ENCODE measurements at places on chromosomes 12 and 14. TPM values are rescaled to one million over a fixed set of nuclear protein-coding genes. Genes with fewer than 3 reads are reported as not detected.

DNA sequence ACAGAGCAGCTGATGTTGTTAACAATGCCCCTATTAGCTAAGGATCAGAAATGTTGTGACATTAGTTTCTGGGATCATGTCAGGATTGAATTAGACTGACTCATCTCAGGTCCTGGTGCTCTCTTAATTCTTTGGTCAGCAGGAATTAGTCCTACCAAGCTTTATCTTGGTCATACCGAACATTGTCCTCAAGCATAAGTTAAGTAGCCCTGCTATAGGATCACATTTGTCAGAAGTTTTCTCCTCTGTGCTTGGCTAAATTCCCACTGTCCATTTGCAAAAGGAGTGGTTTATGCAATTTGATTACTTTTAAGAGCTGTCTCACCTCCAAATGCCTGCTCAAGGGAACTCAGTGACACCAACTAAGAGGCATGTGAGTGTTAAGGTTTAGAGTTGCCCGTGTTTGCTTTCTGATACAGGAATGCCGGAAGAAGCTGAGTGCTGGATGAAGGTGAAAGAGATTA, 48.4 kb upstream of the IFNG-AS1 start:
- DNase-seq = no peak

DNA sequence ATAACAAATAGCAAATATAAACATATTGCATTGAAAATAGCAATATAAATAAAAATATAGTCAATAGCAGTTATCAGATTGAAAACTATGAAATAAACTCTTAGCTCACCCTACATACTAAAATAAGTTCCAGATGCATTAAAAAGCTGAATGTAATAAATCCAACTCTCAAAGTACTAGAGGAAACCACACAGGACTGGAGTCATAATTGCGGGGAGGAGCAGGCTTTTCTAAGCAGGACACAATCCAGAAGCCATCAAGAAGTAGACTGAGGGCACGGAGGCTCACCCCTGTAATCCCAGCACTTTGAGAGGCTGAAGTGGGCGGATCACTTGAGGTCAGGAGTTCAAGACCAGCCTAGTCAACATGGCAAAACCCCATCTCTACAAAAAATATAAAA, 22.2 kb downstream of the GSC start:
- DNase-seq = no peak

DNA sequence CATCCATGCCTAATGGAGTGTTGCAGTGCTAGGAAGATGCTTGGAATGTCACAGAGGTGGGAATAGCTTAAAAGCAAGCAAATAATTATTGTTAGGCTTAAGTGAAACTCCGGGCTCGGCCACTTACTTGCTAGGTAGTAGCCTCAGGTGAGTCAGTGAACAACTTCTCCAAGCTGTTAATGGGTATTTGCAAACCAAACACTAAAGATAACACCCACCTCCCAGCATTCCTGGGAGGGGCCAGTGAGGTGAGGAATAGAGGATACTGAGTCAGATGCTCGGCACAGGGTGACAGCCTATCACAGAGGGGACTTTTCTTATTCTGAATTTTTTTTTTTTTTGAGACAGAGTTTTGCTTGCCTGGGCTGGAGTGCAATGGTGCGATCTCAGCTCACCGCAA, 151.2 kb upstream of the RFLNA start:
- no peak for DNase-seq

The LALBA gene
- total RNA-seq = not detected

Data from left cardiac atrium (tissue), 4 donors.